Neural progenitor cell (in vitro differentiated cells): ENCODE measurements at places on chromosomes 13 and 19. TPM values are rescaled to one million over a fixed set of nuclear protein-coding genes. Genes with fewer than 3 reads are reported as not detected.
A peak's percentile ranks its signal among the peaks of the same experiment; 100 is the strongest.

- DNase-seq = no peak
Measured at GRCh38 chr13:61276401-61276800, 139.2 kb downstream of the PCDH20 start.

LRCH1 gene
- 2.9 and 3.3 TPM in 2 replicates for total RNA-seq

DNA sequence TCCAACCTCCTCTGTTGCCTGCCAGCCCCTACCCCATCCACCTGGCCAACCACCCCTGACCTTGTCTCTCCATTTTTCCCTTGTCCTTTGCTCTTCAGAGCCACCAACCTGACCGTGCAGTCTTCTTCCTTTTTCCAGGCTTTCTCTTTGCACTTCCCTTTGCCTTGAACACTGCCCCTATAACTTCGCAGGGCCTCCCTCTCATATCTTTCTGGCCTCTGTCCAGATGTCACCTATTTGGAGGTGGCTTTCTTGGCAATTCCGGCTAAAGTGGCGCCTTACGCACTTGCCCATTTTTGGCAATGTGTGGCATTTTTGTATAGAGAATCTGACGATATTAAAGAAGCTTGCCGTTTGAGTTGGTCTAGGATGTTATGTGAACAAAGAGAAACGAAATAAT, 844 bp downstream of the ZNF543 start:
- no peak for DNase-seq

TNFRSF19 gene
- 21.4 and 31.7 TPM in 2 replicates for total RNA-seq

DNA sequence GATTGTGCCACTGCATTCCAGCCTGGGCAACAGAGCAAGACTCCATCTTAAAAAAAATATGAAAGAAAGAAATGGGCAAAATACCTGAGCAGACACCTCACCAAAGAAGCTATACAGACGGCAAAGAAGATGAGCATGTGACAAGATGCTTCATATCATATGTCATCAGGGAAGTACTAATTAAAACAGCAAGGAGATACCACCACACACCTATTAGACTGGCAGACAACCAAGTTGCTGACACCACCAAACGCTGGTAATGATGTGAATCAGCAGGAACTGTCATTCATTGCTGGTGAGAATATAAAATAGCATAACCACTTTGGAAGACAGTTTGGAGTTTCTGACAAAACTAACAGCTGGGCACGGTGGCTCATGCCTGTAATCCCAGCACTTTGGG, 11.5 kb upstream of the TFDP1 start:
- DNase-seq = no peak

CYP2A6 gene
- total RNA-seq = not detected in 2 replicates

DNA sequence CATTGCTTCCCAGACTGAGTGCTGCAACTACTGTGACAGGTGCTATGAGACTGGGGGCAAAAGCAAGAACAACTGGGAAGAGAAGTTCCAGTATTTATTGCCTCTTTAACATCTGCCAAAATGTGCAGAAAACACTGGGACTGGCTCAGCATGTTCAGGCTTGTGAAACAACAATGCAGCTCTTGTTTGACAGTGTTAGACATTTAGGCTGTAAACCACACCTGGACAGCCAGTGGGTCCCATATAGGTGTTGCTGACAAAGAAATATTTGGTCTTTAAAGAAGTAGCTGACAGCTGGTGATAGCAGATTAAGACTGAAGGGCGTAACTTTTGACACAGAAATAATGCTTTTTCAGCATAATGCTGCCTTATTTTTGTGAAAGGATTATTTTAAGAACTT, 88.1 kb downstream of the STOML3 start:
- no peak for DNase-seq

GRCh38 chr19:40589591-40590429, 11.4 kb upstream of the LTBP4 start:
- DNase-seq = no peak

DNA sequence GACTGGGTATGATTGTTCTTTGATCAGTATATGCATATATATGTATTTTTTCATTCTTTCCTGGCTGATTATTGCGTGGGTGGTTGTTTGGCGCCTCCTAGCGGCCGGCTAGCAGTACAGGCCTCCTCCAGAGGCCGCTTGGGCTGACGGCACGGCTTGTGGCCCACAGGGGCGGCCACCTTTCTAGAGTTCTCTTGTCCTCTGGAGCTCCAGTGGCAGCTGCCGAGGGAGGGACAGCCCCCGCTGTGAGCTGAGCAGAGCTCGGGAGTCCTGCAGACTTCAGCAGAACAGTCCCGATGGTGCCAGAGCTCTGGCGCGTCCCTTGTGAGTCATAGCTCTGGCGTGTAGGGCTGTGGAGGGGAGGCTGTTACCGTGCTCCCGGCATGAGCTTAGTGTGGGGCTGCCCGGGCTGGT, 22.5 kb upstream of the ZNF429 start:
- DNase-seq = peak; percentile 26

DNA sequence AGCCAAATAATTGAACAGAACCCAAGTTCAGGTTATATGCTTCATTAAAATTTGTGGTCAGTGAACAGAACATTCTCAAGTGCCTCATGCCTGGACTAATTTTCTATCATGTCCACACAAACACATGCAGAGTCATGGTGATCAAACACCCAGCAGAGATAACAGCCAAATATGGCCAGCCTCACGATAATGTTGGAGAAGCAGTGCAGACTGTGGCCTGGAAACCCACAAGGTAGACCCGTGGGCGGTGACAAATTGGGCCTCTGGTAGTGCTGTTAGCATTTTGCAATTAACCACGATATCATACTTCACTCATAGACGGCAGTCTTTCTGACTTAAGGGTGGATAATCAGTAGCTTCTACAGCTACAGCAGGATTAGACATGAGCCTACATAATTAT, 35.0 kb upstream of the VWA8 start:
- DNase-seq = no peak

DNA sequence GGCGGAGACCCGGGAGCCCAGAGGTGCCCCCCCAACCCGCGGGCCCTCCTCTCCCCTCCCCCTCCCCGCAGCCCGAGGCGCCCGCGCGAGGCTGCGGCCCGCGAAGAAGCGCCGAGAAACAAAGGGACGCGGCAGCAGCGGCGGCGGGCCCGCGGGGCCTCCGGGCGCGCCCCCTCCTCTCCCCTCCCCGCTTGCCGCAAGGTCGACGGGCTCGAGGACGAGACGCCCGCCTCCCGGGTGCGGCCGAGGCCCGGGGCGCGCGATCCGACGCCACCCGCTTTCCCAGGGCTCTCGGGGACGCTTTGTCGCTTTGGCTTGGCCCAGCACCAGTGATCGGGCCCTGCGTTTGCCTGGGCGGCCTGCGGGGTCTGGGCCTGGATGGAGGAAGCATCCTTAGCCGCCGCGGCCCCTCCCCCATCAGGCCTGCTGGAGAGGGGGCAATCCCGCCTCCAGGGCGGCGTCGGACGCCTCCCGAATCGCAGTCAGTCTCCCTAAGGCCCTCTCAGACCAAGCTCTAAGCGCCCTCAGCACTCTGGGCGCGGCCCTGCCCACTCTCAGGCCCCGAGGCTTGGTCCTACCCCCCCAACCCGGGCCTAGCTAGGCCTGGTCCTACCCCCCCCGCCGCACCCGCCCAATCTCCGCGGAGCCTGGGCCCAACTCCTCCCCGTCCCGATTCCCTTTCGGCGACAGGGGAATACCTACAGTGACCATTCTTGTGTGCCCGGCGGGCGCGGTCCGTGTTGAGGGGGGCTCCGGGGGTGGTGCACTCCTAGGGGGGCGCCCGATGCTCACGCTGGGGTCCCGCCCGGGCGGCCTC, 740 bp downstream of the ELAVL3 start:
- DNase-seq = no peak

DNA sequence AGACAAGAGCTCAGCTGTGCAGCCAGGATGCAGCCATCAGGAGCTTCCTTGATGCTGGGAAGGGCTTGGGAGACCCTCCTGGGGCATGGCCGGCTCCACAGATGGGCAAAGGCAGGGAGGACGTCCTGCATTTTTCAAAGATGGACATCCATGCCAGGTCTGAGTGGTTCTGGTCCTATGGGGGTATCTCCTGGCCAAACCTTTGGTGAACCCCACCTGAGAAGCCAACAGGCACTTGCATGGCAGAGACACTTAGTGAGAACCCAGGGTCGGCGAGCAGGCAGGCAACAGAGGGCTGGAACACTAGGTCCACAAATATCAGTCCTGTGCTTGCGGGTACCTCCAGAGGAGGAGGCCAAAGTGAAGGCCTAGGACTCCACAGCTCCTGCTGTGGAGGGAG, 70.0 kb downstream of the KCTD15 start:
- no peak for DNase-seq

AMH gene
- total RNA-seq = 3.5 and 22.4 TPM in 2 replicates

- DNase-seq = no peak
Measured at GRCh38 chr13:65155861-65156260, 2074.3 kb downstream of the PCDH9 start.

- no peak for DNase-seq
Measured at GRCh38 chr13:44808185-44808584, 181.1 kb downstream of the NUFIP1 start.

- no peak for DNase-seq
Measured at GRCh38 chr19:12596485-12596884, 14.1 kb downstream of the ZNF490 start.

DNA sequence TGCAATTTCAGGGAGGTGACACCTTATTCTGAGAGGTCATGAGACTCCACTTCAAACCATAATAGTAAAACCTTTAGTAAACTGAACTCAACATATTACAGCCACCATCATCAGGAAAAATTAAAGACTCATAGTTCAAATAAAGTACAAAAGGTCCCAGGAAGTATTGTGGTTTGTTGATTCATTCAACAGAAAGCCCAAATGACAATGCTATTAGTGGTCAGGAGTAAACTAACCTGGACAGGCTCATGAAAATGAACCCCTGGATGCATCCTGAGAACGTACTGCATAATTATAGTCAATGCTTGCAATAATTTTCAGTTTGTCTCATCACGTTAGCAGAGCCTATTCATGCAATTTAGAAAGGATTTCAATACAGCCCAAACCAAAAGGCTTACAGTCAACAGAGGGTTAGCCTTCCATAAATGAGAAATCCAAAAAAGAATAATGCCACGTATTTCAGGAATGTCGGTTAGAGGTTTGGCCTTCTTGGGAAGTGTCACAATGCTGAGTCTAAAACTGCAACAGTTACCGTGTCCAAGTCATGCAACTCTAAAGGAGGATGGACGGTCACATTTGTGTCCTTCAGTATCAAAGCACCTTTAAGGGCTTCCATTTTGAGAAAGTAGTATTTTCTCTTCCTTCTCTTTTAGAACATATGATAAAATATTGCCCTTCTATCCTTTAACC, 280.8 kb downstream of the ABCC4 start:
- no peak for DNase-seq

- no peak for DNase-seq
Measured at GRCh38 chr13:104310861-104311260, 1244.6 kb upstream of the SLC10A2 start.
